ENCODE measurements at places on chromosomes 6 and 20.

GRCh38 chr6:104159045-104159618 is 700.6 kb downstream of the HACE1 start:
- no peak for DNase-seq

DNA sequence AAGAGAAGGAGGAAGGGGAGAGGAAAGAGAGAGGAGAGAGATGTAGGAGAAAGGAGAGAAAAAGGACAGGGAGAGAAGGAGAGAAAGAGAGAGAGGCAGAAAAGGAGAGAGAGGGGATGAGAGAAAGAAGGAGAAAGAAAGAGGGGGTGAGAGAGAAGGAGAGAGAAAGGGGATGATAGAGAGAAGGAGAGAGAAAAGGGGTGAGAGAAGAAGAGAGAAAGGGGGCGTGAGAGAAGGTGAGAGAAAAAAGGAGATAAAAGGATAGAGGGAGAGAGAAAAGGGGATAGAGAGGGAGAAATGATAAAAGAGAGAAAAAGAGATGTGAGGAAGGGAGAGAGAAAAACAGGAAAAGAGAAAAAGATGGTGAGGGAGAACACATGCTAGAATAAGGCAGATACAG is 933.4 kb downstream of the KIF16B start:
- no peak for DNase-seq

DNA sequence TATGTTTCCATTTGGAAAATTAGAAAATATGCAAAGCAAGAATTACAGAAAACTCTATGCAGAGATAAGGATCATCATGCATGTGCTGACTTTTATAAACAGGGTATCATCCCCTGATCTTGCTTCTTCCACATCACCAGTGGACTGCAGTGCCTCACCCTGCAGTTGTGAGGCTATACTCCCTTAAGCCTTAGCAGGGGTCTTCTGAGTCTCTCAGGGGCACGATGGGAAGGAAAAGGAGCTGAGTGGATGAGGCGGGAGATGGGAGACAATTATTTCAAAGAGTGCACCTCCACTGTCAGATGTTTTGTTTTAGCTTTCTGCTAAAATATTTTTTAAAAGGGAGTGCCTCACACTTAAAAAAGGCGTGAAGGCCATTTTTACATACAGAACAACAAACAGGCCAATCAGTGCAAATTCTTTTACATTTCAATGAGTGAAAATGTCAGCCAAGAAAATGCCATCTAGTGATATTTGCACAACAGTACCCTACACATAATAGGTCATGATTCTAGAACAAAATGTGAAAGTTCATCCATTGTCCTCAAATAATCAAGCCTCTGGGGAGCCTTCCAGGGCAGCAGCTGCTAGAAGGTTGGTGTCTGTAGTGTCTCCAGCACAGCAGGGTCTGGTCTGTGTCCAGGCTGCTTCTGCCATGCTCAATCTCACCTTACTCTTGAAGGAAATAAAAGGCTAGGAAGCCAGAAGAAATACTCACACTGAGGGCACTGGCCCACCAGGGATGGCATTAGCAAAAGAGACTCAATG is 13.2 kb upstream of the SERPINB9 start:
- no peak for DNase-seq

GRCh38 chr6:113402544-113402943 is 454.6 kb upstream of the MARCKS start:
- no peak for DNase-seq
